ENCODE measurements at places on chromosomes 13 and 19.

DNA sequence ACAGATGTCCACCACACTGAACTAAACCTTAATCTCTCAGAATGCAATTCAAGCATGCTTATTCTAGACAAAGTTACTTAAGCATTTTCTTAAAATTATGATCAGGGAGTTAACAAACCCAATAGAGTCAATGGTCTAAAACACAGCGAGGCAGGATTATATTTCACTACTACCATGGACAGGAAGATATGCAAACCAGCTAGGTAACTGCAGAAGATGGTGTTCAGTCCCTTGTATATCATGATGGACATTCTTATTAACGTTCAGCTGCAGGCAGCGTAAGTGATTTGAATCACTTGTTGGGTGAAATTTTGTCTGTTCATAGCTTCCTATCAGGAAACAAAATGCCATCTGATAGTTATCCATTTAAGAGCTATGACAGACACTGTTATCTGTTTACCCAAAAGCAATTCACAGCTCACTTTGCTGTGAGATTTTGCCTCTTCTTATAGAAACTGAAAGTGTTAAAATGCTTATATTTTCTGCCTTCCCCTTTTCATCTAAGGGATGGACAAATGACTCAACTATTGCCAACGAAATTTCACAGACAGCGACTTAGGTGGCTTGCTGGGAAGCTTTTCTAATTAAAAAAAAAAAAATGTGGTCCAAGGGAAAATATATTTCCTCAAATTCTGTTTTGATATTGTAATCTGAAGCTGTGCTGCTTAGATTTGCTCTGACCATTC lies 591.9 kb downstream of the DACH1 start:
- no peak for DNase-seq

GRCh38 chr19:51587264-51588191 lies 16.4 kb downstream of the ZNF175 start:
- DNase-seq: no peak

- DNase-seq: no peak
Measured at GRCh38 chr19:57338877-57339276, 12.2 kb upstream of the ZNF304 start.

DNA sequence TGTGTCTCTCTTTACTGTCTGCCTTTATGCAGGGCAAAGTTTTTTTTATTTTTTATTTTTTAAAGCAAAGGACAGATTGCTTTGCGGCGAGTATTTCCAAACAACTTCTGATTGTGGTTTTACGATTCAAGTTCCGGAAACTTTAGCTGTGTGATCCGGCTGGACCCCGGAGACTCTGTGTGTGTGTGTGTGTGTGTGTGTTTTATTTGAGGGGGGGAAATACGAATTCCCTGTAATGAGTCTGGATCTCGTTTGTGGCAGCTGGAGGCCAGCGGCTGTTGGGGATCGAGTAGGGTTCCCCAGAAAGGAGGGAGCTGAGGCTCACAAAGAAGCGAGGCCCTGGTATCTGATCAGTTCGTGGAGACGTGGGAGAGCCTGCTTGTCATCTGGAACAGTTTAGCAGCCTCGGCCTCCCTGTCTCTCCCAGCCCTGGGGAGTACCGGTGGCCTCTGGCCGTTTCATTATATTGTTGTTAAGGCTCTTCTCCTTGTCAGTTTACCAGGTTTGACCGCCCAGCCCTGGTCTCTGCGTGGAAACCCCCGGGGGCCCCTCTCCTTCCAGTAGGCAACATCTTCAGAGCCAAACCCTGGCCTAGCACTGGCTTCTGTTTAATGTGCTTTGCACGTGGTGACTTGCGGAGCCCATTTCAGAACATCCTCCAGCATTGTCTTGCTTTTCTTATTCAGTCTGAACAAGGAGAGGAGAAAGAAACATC lies 1.3 kb downstream of the FARP1 start:
- DNase-seq: no peak

- no peak for DNase-seq
Measured at GRCh38 chr13:46663206-46664037, 110.5 kb downstream of the LRCH1 start.

DNA sequence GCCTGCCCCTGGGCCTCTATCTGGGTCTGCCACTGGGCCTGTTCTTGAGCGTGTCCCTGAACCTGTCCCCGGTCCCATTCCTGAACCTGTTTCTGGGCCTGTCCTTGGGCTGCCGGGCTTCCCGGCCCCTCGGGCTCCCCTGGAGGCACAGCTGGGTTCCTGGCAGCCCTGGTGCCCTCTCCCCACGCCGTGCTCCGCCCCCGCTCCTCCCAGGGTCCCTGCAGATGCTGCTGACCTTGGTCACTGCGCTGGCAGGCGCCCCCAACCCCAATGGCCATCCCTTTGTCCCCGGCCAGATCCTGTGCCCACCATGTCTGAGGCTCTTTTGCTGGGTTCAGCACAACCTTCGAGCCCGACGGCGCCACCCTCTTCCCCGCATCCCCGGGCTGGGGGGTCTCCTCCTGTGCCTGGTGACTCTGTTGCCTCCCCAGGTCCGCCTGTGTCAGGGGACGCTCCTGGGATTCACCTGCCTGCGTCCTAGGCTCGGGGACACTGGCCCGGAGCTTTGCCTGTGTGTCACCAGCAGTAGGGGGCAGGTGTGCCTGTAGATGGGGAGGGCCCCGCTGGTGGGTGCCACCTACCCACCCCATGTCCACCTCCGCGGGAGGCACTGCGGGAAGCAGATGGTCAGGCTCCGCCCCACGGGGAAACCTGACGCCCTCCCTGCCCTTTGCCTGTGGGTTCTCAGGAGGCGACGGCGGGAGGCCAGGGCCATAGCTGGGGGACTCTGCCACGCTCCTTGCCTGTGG lies 41.0 kb upstream of the GRTP1 start:
- DNase-seq: no peak

DNA sequence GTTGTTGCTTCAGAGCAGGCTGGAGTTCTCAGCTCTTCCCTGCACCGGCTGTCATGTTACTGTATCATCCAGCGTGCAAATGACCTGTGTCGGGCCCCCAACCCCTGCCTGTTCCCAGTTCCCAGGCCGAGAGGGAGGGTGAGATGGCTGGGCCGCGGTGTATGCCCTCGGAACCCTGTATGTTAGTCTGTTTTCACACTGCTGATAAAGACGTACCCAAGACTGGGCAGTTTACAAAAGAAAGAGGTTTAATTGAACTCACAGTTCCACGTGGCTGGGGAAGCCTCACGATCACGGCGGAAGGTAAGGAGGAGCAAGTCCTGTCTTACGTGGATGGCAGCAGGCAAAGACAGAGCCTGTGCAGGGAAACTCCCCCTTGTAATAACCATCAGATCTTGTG lies 10.9 kb downstream of the TMEM255B start:
- no peak for DNase-seq

GRCh38 chr13:66344805-66345517 lies 885.2 kb downstream of the PCDH9 start:
- no peak for DNase-seq

GRCh38 chr13:78652651-78653050 lies 6.3 kb downstream of the OBI1 start:
- no peak for DNase-seq

DNA sequence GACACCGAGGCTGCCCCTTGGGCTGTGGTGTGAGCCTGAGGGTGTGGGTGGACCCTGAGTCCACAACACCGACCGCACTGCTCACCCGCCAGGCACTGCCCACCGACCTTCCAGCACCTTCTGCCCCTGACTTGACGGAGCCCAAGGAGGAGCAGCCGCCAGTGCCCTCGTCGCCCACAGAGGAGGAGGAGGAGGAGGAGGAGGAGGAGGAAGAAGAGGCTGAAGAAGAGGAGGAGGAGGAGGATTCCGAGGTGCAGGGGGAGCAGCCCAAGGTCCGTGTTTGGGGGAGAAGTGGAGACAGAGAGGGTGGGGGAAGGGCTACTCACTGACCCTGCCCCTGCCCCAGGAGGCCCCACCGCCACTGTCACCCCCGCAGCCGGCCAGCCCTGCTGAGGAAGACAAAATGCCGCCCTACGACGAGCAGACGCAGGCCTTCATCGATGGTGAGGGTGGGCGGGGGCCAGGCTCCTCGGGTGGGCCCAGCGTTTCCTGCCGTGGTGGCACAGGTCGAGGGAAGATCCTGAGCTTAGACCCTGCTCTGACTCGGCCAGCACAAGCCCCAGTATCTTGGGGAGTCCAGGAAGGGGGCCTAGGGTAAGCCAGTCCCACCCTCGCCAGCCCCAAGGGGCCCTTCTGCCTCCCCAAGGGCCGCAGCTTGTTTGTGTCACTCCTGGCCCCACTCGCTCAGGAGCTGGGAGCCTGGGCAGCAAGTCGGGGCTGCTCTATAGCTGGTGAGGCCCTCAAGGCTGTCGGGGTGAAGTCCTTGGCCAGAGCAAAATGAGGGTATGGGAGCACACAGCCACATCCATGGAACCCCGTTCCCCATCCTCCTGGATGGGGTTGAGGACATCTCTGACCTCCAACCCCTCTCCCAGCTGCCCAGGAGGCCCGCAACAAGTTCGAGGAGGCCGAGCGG lies 12.2 kb downstream of the PRKCSH start:
- DNase-seq: no peak

- DNase-seq: no peak
Measured at GRCh38 chr19:51002089-51002532, 707 bp upstream of the KLK8 start.

GRCh38 chr13:113080901-113081521 lies 24.6 kb upstream of the F7 start:
- no peak for DNase-seq

DNA sequence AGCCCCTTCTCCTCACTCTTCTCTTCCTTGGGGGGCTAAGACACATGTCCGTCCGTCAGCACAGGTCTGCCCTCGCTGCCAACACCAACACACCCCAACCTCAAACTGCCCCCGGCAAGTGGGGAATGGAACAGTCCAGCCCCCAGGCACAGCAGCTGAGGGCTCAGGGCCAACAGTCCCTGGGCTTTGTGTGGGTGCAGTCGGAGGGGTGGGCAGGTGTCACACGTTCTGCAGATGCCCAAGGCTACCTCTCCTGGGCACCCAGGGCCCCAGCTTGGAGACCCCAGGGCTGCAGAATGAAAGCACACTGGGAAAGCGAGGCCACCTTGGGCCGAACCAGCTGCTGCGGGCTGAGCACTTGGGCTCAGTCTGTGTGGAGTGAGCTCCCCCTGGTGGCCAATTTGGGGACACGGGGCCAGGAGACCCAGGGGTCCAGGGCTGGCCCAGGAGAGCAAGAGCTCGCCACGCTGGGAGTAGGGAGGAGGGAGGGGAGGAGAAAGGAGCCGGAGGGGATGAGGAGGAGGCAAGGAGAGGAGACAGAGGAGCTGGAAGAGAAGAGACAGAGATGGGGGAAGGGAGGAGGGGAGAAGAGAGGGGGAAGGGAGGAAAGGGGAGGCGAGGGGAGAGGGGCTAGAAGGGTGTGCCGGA lies 14.0 kb upstream of the ATP8B3 start:
- peak; percentile 49 for DNase-seq

GRCh38 chr13:44713788-44714469 lies 137.8 kb upstream of the TSC22D1 start:
- no peak for DNase-seq

- DNase-seq: no peak
Measured at GRCh38 chr13:95403349-95404140, 102.3 kb upstream of the ABCC4 start.

Measured in T-helper 2 cell treated with Interferon-gamma antibody and Interleukin-4, amounts not matched to agents 5 μg/mL and 100 μg/mL, for 36 hours (primary cell).